ENCODE measurements at places on chromosomes 7 and 10.

DNA sequence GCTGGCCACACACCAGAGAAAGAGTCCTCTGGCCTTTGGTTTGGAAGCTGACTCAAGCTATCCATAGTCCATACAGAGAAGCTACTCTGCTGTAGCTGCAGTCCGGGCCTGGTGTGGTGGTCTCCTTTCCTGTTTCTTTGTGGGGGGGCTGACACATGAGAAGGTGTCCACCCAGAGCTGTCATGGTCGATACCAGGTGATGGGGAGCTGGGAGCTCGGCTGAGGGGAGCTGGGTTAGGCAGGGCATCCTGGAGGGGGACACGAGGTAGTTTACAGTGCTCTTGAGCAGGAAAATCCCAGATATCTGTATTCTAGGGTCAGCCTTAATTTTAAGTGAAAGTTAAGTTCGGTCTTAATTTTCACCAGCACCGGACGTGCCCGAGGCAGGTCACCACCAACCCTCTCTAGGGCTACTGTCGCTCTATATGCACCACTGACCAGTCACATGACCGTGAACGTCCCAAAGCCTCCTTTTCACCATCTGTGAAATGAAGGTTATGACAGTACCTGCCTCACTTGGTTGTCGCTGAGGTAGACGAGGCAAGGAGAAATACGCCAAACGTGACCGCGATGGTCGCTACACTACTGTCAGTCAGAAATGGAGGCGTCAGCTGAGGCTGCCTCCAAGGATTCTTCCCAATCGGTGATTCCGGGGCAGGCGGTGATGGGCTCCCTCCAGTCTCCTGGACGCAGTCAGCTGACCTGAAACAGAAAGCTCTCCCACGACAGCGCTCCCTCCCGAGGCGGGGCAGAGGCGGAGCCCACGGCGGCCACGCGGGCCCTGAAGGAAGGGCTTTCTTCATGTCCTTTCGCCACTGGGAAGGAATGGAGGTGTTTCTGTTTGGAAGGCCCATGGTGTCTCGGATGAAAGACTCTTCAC, 69.4 kb upstream of the SHH start:
- no peak for DNase-seq

DNA sequence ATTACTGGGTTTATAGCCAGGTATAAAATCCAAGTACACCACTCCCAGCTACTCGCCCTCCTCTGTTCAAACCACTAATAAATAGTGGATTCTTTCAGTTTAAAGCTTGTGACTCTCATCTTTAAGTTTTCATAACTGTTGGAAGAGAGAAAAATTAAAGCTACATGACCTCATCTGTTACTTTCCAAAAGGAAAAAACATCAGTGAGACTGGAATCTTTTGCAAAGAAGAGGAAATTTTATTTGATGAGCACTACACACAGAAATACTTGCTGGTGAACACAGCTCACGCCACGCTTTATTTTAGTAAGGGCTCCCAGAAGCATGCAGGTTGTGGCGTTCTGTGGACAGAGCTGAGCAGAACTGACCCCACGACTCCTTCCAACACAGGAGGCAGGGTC, 527.0 kb upstream of the MGMT start:
- DNase-seq, result no peak

DNA sequence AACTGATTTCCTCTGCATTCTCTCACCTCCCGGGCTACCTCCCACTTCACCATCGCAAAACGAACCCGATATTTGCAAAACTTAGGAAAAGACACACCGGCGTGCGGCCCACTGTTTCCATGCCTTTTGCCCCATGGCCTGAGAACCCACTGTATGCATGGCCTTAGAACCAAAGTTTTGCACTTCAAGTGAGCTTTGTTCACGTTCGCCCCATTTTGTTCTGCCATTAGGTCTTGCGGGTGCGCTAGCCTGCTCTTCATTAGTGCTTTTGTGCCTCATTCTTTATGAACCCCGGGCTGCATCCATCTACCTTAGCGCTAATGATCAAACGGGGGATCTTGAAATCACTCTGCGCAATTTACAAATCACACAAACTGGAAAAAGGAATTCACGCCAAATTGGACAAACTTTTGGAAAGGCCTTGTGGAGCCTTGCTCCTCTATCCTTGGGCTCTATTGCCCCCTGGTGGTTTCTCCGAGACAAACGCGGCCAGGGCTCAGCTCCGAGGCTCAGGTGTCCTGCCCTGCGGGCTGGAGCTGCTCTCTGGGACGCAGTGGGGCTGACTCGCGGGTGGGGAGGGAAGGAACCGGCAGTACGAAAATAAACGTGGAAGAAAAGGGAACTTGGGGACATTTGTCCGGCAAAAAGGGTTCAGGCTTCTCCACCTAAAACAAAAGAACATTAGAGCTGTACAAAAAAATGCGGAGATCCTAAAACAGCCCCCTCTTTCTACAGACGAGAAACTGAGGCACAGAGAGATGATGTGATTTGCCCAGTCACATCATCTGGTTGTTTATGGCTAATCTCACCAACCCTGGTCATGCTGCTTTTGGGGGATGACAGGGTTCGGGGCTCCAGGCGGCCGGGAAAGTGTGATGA, 300.4 kb upstream of the NFE2L3 start:
- peak; percentile 63 for DNase-seq

GRCh38 chr7:24576171-24577025, 3.1 kb downstream of the PALS2 start:
- no peak for DNase-seq

GRCh38 chr7:22061775-22062174, 116.1 kb upstream of the CDCA7L start:
- no peak for DNase-seq

- DNase-seq, result no peak
These were observed 851 bp downstream of the KIFBP start for GRCh38 chr10:68989317-68989990.

DNA sequence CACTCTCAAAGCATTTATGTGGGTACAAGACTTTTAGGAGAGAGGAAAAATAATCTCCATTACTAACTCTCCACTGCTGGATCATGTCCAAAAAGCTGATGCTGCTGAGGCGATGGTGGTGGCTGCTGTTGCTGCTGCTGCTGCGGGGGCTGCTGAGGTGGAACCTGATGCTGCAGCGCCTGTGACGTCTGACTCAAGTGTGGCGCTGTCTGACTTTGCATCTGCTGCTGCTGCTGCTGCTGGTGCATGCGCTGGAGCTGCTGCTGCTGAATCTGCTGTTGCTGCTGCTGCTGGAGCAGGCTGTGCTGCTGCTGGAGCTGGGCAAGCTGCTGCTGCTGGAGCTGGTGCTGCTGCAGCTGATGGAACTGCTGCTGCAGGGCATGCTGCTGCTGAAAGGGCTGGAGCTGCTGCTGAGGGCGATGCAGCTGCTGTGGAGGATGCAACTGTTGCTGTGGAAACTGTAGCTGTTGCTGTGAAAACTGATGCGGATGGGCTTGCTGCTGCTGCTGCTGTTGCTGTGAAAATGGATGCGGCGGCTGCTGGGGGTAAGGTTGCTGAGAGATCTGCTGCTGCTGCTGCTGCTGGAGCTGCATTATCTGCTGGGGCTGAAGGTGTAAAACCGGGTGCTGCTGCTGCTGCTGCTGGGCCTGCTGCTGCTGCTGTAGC, 34.5 kb downstream of the PAXIP1 start:
- DNase-seq, result no peak

DNA sequence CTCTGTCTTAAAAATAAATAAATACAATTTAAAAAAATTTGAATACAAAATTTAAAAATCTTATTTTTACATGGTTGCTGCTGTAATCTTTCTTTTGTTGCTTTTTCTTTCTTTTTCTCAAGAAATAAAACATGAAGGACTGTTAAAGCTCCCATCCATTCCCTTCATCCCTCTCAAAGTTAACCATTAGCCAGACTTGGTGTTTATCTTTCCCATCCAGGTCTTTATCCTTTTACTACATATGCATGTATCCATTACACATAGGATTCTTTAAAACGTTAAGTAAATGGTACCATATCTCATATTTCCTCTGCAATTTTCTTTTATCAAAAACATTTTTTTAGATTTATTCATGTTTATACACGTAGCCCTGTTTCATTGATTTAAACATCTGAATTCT, 70.1 kb downstream of the CREB3L2 start:
- DNase-seq, result no peak

DNA sequence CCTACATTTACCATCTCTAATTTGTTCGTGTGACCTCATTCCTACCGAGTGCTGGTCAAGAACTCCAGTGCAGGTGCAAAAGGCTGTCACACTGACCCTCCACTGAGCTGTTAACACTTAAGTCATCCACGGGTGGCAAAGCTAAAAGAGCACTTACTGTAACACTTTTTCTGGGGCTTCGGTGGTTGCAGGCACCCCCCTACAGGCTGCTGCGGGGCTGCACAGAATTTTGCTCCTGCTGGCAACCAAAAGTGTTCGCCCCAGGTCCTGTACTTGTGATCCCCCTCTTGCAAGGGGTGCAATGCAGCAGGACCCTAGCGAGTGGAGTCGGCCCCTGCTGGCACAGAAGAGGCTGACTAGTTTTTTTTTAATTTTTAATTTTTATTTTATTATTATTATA, 298.9 kb upstream of the CNTNAP2 start:
- no peak for DNase-seq

DNA sequence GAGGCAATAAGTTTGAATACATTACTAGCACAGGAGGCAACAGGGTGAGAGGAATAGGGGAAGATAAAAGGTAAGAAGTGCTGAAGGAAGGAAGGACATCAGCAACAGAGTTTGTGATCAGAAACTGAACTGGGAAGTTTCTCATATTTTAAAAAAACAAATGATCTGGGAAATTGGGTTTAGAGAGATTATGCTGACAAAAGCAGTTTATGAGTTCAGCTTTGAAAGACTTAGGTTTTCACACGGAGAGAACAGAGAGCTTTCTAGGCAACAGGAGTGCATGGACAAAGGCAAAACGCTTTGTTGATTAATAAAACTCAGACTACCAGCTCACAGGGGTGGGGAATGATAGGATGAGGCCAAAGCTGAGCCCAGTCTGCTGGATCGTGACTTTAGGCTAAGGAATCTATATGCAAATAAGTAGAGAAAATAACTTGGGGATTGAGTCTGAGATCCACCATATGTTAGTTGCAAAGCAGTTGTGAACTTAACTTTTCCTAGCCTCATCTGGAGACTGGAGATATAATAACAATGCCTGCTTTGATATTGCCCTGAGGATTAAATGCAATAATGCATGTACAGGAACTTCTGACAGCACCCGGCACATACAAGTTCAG, 4.2 kb downstream of the OSBPL3 start:
- no peak for DNase-seq

DNA sequence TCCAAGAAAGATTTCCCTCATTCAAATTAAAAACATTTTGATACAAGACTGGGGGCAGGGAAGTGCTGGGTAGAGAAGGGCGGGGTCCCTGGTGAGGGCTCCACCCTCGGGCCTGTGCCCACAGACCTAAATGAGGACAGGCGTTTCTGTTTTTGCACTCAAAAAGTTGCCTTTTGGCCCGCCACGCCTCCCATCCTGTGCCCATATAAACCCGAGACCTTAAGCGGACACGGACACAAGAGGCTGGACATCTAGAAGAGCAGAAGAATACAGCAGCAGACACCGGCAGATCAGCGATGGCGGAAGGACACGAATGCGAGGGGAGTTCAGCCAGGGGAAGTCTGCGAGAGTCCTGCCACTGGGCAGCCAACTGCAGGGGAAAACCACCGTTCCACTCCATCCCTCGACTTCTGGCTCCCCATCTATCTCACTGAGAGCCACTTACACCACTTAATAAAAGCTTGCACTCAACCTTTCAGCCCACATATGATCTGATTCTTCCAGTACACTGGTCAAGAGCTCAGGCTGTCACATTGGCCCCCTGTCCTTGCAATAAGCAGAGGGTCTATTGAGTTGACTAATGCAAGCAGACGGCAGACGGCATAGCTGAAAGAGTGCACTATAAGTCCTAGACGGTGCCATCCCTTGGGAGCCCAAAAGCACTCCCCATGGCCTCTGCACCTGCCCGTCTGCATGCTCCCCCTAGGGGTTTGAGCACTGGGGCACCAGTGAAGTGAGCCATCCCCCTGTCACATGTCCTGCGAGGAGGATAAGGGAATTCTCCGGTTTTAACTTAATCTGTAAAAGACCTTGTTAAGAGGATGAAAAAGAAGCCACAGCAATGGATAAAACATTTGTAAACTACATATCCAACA, 181.8 kb upstream of the PRSS1 start:
- DNase-seq, result no peak

DNA sequence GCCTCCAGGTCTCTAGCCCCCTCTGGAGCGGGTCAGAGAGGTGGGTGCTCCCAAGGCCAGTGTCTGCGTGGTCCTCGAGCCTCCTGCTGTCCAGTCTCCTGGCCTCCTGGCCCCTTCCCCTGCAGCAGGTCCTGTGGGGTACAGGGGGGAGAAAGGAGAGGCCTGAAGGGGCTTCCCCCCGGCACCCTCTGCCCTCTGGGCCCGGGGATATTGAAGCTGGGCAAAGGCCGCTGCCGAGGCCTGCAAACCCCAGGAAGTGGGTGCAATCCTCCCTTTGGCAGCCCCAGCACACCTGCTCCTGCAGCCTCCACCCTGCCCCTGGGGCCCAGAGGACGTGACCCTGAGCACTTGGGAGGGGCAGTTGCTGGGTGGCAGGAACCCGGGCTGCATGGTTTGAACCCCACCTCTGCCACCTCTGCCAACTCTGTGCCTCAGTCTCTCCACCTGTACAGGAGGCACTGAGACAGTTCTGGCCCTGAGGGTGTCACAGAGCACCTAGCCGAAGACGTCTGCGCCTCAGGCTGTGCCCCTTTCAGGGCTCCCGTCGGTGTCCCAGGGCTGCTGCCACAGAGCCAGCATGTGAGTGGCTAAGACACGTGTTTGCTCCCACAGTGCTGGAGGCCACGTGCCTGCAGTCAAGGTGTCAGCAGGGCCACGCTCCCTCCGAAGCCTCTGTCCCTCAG, 59.1 kb upstream of the INPP5A start:
- DNase-seq, result no peak

- no peak for DNase-seq
These were observed 201.9 kb upstream of the FRMD4A start for GRCh38 chr10:14532473-14533251.

DNA sequence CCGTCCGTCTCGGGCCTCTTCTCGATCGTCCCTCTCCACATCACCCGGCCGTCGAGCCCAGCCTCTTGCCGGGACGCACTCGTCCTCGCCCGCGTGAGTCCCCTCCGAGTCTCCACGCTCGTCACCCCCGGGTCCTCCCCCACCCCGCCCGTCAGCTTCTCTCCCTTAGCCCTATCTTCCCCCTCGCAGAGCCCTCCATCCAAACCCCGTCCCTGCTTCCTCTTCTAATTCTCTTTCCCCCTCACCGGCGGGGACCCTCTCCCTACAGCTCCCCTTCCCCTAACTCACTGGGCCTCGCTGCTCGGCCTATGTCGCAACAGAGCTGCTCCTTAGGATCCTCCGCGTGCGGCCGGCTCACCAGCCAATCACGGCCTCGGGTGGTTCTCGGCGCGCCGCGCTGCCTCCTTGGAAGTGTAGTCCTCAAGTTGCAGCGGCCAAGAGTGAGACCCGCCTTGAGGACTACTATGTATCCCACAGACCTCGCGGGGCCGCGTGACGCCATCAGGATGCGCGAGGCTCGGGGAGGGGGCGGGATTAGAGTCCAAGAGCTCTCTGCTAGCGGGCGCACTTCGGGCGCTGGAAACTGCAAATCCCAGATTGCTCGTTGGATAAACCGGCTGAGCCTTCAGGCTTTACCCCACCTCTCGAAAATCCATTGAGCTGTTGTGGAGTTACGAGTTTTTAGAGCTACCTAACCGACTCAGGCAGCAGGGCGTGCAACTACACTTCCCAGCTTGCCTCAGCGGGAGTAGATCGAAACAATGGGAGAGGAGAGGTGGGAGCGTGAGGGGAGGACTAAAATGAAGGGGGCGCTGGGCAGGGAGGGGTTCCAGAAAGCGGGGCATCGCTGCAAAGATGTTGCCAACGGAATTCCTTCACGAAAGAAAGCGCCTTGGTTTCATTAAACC, at the start of gene ABCF2:
Gene ABCF2 (minus strand): TSS at position 331 of the 908 bp plus-strand sequence. CDS start 747 bp downstream, outside the sequence.
- peak; percentile 95 for DNase-seq

- no peak for DNase-seq
These were observed 106.2 kb downstream of the KAT6B start for GRCh38 chr10:74932648-74933047.

GRCh38 chr10:15236340-15236739, 67.8 kb upstream of the NMT2 start:
- DNase-seq, result no peak

All from stimulated activated naive B cell treated with anti-CD40 and anti-IgM and Interleukin-4, amounts not matched to agents 10 μg/mL and 1 μg/mL and 100 μg/mL, for 72 hours (primary cell).